ENCODE measurements at places on chromosomes 1 and 21.
A peak's percentile ranks its signal among the peaks of the same experiment; 100 is the strongest.

- DNase-seq, result no peak
Observed at GRCh38 chr1:177300431-177300830, 129.7 kb downstream of the BRINP2 start.

DNA sequence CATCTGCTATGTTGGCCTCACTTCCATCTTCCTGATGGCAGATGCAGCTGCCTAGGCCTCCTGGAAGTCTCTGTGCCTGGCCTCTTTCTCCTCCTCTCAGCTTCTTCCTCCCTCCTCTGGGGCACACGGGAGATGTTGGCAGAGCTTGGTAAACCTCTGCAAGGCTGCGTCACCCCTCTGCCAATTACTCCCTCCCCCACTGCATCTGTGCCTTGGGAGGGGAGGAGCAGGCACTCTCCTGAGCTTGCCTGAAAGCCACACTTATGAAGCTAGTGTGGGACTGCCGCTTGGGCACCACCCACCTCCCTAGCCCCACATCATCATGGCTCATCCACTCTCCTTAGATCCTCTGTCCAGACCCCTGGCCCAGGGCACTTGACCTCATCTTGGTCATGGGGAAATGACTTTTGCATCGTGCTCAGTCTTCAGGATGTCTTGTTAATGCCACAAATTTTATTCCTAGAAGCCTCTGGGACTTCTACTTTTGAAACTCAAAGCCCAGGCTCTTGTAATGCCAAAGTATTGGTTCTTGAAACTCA, 7.3 kb upstream of the TMEM51 start:
- peak; percentile 37 for DNase-seq

- no peak for DNase-seq
Observed at GRCh38 chr1:111904478-111905218, 84.8 kb downstream of the KCND3 start.

- no peak for DNase-seq
Observed at GRCh38 chr1:119573886-119574285, 66.9 kb downstream of the HSD3B1 start.

- DNase-seq, result no peak
Observed at GRCh38 chr1:201022493-201022819, 1.1 kb downstream of the KIF21B start.

DNA sequence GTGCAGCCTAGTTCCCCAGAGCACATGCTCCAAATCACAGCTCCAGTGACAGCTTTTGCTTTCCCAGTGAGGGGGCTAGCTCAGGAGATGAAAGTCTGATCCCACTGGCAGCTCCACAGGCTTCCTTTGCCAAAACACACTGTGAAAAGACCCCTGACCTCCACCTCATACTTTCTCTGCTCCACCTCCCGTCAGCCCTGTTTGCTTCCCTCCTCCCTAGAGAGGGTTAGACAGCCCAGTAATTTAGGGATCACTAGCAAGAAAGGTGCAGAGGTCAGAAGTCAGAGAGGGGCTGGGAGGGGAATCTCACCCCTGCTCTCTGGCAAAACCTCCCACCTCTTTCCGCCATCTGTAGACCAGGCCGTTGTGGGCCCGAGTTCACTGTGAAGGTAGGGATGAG, 62.8 kb downstream of the PLXNA2 start:
- no peak for DNase-seq

DNA sequence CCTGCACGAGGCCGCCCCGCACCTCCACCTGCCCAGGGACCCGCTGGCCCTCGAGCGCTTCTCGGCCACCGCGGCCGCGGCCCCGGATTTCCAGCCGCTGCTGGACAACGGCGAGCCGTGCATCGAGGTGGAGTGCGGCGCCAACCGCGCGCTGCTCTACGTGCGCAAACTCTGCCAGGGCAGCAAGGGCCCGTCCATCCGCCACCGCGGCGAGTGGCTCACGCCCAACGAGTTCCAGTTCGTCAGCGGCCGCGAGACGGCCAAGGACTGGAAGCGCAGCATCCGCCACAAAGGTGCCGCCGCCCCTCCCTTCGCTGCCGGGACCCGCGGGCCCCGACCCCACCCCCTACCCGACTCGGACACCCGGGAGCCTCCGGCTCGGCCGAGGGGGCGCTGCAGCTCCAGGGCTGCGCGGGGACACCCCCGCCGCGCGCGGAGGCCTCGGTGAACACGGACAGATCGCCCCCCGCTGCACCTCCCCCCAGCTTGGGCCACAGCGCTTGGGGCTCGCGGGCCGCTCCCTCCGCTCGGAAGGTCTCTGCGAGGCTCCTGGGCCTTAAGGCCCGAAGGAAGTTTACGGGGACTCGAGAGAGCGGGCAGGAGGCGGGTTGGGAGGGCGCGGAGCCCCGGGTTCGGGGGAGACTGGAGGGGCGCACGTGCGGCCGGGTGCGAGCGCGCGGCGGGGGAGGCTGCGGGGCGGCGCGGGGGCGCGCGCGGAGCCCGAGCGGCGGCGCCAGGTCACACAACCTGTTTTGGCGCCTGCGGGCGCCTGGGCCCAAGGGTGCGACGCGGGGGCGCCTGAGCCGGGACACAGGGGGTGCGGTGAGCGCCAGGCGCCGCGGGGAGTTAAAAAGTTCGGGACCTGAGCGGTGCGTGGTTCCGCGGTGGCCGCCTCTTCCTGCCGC, 1.2 kb downstream of the SAMD11 start:
- peak; percentile 47 for DNase-seq

- no peak for DNase-seq
Observed at GRCh38 chr21:33634254-33634653, 7.3 kb downstream of the CRYZL1 start.

DNA sequence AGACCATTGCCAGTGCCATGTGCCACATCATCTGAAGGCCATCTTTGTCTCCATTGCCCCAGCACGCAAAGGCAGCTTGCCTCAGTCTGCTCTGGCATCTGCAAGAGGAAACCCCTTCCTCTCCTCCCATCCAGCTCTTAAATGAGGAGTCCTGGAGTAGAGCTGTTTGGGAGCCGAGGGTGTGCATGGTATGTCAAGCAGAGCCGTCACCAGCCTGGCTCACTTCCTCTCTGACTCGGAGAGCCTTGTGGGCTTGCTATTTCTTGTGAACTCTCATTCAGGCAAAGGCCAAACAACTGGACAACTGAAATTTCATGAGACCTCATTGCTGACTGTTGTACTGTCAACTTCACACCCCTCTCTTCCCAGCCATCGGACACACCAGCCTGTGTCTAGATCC, 143.9 kb downstream of the SIPA1L2 start:
- DNase-seq, result no peak

- DNase-seq, result peak; percentile 42
Observed at GRCh38 chr21:46294647-46295176, 8.6 kb downstream of the YBEY start.

DNA sequence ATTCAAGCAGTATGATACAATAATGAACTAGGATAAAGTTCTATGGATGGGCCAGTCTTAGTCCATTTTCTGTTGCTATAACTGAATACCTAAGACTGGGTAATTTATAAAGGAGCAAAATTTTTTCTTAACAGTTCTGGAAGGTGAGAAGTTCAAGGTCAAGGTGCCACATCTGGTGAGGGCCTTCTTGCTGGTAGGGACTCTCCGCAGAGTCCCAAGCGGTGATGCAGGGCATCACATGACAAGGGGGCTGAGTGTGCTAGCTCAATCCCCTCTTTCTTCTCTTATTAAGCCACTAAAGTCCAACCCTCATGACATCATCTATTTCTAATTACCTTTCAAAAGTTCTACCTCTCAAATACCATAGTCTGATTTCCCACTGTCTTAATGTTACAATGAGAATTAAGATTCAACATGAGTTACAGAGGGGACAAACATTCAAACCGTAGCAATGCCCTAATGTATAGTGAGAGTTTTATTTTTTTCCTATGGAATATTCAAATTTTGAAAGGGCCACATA, 92.2 kb upstream of the QSOX1 start:
- DNase-seq, result no peak

DNA sequence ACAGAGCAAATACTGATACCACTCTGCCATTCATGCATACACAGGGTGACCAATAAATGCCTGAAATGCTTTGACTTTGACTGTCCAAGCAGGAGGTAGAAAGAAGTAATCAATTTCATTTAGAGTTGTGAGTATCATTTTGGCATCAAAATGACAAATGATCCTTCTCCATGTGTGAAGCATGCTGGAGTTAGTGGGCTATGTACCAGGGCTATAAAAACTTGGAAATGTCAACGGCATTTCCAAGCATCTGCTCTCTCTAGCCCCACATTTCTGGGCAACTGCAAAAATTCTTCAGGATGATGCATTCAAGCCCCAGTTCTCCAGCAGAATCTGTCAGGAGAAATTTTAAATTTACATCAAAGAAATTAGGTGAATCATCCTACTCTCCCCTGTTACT, 208.4 kb upstream of the PTBP2 start:
- no peak for DNase-seq

DNA sequence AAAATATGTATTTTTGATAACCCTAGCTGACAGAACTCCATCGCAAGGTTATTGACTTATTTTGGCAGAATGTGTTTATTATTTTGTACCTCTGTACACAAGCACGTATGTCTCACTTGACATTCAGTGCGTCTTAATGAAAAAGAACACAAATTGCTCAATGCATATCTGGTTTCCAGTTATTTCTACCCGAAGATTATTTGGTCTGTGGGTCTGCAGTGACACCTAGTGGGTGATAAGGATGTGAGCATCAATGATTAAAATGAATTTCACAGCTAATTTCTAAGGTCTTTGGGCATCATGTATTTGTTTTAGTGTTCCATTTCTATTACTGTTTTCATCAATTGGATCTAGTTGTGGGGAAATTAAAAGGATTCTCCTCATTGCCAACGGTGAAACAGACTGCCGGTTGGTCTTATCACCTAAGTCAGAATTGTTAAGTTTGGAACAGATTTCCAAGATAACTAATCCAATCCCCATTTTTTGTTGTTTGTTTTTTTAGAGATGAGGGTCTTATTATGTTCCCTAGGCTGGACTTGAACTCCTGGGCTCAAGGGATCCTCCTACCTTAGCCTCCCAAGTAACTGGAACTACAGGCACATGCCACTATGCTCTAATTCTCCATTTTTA, 13.9 kb downstream of the DDX20 start:
- peak; percentile 87 for DNase-seq

GRCh38 chr1:33814166-33814565, 49.7 kb upstream of the HMGB4 start:
- DNase-seq, result no peak

GRCh38 chr1:15220825-15221431, 26.1 kb upstream of the FHAD1 start:
- DNase-seq, result no peak

DNA sequence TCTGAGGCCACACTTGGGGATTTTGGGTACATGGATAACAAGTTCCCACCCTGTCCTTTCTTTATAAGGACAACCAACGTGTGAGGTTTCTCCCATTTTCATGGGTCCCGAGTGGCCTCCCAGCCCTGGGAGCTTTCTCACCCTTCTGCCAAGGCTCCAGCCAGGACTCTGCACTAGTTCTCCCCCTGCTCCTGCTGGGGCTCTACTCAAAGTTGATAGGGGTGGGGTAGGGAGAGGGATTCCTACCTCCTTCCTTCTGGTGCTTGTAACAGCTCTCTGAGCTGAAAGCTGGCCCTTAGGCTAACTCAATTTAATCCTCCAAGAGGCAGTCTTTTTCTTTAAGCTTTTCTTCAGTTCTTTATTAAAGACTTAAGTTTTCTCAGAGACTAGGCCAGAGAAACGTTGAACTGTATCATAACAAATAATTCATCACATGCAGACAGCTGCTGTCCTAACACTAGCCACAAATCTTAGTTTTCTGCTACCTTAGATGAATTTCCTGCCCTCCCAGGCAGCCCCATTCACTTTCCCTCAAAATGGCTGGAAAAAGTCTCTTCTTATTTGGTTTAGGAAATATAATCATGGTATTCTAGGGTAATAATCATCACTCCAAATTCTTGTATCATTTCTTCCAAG, 22.4 kb upstream of the DR1 start:
- no peak for DNase-seq

DNA sequence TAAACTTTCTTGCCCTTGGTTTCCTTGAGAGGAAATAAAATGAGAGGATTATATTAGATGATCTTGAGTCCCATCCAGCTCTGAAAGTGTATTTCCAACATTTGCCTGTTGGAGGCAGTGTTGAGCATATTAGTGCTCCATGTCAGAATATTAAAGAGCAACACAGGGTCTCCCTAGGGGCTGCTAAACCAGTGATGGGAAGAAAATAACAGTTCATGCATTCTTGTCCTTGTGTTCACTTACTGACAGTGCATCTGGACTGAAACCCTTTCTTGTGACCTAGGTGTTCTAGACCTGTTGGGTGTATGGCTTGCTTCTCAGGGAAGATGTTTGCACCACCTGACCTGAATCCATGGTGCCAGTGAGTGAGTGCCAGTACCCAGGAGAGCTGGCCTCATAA, 124.7 kb upstream of the KIAA0040 start:
- DNase-seq, result peak; percentile 69

Data from common myeloid progenitor, CD34-positive (primary cell).